ENCODE measurements at places on chromosomes 7 and 10. TPM values are rescaled to one million over a fixed set of nuclear protein-coding genes. Genes with fewer than 3 reads are reported as not detected.

AKR1D1 gene
- total RNA-seq = not detected

OR2A12 gene
- not detected for total RNA-seq

CELF2 gene
- total RNA-seq = not detected

ERVW-1 gene
- not detected for total RNA-seq

GNG11 gene
- total RNA-seq = 59.0 TPM

ACTL6B gene
- total RNA-seq = not detected

COL28A1 gene
- under 0.01 TPM for total RNA-seq

C10orf62 gene
- not detected for total RNA-seq

SLC29A4 gene
- 0.86 TPM for total RNA-seq

FAM25G gene
- not detected for total RNA-seq

FAM25A gene
- not detected for total RNA-seq

TRIM50 gene
- total RNA-seq = not detected

FAM24B gene
- total RNA-seq = 4.0 TPM

TWIST1 gene
- 27.1 TPM for total RNA-seq

HILPDA gene
- 7.8 TPM for total RNA-seq

MYL10 gene
- total RNA-seq = not detected

C10orf67 gene
- total RNA-seq = 0.53 TPM

MAGI2 gene
- 1.7 TPM for total RNA-seq

PLAU gene
- 14.9 TPM for total RNA-seq

SLC35B4 gene
- total RNA-seq = 12.9 TPM

FAM20C gene
- 71.2 TPM for total RNA-seq

TET1 gene
- 2.8 TPM for total RNA-seq

SPDYE9 gene
- not detected for total RNA-seq

SLC18A3 gene
- total RNA-seq = not detected

BAMBI gene
- not detected for total RNA-seq

HOXA10 gene
- 24.8 TPM for total RNA-seq

CUZD1 gene
- total RNA-seq = 0.29 TPM

CYP2E1 gene
- 0.18 TPM for total RNA-seq

CRPPA gene
- total RNA-seq = 0.89 TPM
